Effector CD8-positive, alpha-beta T cell (primary cell): ENCODE measurements at places on chromosomes 7 and 10.

DNA sequence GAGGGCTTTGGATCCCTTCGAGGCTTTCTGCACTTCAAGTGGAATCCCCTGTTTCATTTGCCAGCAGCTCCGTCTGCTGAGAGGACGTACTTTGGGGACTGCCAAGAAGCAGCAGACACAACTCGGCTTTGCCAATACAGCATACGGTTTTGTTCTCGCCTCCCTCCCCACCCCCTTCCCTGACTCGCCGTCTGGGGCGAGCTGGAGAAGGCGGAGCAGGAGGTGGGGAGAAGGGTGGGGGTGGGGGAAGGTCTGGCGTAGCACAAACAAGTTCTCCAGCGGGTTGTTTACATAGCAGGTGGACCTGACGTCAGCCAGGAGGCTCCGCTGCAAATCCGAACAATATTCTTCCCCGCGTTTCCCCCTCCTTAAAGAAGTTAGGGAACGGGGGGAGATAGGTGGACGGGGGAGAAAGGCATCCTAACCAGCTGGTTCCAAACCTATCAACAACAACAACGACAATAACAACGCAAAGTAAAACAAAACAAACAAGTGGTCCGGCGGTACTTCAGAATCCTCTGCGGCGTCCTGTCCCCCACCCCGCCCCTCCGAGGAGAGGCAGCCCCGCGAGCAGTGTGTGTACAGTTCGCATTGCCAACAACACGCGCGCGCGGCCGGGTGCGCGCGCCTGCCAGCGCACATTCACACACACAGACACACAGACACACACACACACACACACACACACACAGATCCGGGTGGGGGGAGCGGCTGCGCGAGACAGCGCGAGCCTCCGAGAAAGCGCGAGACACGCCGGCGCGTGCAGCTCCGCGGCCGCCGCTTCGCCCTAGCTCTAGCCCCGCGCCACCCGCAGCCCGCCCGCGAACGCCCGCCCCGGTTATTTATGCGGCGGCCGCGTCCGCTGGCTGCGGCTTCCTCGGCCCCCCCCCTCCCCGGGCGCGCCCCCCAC lies 167.0 kb upstream of the PPP1R3A start:
- no peak for DNase-seq

DNA sequence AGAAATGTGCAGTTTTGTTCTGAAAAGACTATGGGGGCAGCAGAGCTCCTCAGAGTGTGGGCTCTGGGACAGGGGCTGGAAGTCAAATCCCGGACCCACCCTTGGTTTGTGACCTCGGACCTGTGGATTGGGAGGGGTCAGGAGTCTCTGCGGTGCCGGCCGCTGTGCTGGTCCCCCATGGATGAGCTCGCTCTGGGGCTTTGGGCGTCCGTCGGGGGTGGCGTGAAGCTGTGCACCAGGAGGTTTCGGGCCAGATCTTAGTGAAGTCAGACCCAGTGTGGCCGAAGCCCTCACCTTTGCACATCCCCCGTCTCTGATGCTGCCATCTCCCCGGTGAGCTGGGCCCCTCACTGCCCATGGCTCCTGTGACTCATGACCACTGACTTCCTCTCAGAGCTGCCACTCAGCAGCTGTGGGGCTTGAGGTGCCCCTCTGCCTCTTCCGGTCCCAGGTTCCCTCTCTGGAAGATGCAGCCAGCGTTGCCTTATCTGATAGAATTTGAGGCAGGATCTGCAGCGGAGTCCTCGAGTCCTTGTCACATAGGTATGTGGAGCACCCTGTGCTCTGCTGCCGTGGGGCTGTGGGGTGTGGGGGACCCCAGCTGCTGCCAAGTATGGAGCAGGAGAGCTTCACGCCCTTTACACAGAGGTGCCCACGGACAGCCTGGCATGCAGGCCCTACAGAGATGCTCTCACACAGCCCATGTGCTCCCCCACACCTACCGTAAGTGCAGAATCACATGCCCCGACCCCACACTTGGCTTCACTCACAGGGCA lies 11.4 kb upstream of the SCART1 start:
- no peak for DNase-seq

DNA sequence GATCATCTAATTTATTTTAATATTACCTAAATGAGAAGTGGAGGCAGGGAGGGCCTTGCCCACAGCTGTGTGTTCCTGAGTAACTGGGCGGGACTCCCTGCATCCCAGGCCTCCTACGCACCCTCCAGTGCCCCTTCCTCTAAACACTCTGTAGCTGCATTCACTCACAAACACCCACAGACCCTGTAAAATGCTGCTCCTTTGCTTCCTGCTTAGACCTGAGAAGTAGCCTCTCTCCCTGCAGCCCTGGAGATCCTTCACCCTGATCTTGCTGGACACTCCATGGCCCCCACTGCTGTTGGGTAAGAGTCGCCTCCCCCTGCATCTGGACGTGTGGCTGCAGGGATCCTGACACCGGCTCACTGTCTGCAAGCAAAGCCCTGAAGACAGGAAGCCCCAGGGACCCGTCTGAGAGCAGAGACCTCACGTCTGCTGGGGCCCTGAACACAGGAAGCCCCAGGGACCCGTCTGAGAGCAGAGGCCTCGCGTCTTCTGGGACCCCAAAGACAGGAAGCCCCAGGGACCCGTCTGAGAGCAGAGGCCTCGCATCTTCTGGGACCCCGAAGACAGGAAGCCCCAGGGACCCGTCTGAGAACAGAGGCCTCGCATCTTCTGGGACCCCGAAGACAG lies 589.8 kb downstream of the DNAJB6 start:
- DNase-seq = no peak

GRCh38 chr10:28857164-28857563 lies 179.8 kb downstream of the BAMBI start:
- DNase-seq = no peak
